Right renal cortex interstitium (tissue), 3 donors: ENCODE measurements at places on chromosomes 16 and 17. TPM values are rescaled to one million over a fixed set of nuclear protein-coding genes. Genes with fewer than 3 reads are reported as not detected.

DNA sequence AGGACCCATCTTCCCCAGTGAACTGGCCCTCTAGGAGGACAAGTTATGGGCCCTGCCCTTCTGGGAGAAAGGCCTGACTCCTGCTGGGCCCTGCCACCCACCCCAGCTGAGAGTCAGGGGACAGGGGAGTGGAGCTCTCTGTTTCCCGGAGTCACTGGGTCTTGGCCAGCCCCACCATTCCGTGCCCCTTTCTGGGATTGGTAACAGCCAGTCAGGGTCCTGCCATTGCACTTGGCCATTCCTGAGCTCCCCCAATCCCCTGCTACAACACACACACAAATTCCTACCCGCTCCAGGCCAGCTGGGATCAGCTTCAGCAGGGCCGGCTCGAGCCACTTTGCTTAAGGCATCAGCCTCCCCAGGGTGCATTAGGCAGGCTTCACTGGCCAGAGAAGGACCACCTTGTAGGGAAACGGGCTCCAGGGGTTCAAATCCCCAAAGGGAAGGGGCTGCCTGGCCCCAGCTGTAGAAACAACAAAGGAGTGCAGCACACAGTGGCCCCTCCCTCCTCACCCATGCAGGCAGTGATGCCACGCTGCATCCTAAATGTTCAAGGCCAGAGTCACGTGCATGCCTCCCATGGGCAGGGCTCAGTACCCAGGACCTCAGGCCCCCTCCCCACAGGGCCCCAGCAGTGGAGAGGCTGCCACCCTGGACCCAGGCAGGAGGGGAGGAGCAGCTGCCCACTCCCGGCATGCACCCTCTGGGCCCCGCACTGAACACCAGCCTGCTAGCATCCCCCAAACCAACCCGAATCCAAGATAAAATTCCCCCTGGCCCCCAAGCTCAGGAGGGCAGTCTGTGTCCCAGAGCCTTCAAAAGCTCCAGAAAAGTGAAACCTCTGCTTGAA, 37.7 kb downstream of the C16orf78 start:
- no peak for DNase-seq

- no peak for DNase-seq
Observed at GRCh38 chr16:9845661-9846361, 336.4 kb downstream of the GRIN2A start.

DNA sequence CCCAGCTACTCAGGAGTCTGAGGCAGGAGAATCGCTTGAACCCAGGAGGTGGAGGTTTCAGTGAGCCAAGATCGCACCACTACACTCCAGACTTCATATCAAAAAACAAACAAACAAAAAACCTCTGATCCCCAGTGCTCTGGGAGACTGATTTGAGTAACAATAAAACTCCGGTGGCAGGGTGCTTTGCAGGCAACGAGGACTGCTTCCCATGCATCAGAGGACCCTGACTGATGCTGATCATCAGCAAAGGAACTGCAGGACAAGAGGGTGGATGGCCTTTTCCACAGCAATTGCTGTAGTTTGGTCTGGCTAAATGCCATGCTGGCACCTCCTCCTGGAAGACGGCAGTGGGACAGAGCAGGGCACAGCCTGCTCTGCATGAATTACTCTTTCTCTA, 6.4 kb upstream of the SLC39A11 start:
- DNase-seq, result no peak

ANKS4B gene
- 4.4 TPM for polyA plus RNA-seq

DNA sequence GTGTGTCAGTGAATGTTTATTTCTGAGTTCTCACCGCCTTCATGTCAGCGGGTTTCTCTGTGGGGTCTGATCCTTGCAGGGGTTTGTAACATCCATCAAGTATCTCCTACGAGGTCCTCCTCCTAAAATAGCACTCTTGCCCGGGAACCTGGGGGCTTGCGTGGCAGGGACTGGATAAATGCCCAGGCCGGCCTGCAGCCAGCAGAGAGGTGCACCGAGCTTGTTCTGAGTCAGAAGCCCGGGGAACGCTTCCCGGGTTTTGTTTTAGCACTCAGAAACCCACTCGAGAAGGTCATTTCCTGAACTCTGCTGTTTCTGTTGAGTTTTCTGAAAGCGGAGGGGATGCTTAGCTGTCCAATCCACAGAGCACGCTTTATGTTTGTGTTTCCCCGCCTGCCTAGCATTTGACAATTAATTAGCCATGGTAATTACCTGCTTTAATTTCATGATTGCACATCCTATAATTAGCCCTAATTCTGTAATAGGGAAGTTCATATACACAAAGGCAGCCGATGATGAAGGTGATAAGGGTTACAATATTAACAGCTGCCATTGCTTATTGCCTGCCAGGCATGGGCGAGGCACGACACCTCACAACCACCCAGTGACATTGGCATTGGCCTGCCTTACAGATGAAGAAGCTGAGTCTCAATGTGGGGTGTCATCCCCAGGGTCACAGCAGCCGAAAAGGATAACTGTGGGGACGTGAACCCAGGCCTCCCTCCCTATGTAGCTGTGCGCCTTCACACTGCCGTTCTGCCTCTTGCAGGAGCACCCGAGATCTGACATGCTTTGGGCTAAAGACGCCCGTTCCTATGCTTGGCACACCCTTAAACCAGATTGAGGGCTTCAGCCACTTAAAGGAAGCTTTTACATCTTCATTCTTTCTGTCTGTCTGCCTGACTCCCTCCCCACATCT, 333.1 kb downstream of the CPPED1 start:
- DNase-seq, result no peak

DNA sequence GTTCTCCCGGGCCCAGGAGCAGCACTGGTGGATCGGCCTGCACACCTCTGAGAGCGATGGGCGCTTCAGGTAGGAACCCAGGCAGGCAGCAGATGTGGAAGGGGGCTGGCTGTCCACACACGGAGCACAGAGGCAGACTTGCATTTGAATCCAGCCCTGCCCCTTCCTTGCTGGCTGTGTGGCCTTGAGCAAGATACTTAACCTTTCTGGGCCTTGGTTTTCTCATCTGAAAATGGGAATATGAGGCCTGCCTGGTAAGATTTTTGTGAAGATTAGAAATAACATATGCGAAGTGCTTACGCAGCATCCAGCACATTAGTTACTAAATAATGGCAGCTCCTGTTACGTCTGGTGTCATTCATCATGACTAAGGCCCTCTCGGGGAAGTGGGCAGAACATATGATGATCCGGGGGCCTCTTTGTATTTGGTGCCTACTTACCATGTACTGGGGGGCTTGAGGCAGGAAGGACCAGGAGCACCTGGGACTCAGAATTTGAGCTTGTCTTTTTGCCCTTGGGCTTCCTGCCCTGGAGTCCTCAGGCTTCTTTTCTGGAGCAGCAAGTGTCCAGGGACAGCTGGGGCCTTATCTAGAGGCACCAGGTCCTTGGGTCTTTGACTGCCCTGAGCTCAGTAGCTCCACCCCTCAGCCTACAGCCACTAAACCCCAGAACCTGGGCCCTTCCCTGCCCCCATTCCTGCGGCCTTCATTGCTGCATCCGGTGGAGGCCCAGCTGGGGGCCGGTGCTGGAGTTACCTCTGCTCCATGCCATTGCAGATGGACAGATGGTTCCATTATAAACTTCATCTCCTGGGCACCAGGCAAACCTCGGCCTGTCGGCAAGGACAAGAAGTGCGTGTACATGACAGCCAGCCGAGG, 53.8 kb downstream of the MRC2 start:
- no peak for DNase-seq

GRCh38 chr16:11968577-11968976, 3.6 kb downstream of the TNFRSF17 start:
- no peak for DNase-seq

DNA sequence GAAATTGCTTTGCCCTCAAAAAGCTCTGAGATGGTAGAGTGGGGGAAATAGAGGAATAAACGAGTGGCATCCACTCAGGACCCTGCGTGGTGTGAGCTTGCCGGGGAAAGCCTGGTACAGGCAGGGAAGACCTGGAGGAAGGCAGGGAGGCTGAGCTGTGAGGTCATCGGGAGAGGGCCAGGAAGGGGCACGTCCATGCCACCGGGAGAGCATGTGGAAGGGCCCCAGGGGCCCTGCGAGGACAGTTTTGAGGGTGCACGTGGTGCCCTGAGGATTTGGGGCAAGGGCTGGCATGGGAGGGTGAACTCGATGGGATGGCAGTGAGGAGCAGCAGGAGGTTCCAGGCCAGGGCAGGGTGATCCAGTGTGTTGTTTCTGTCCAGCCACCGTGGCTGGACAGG, 56.3 kb upstream of the CBFA2T3 start:
- no peak for DNase-seq

GRCh38 chr16:70766658-70767057, 34.3 kb downstream of the VAC14 start:
- DNase-seq, result no peak

DNA sequence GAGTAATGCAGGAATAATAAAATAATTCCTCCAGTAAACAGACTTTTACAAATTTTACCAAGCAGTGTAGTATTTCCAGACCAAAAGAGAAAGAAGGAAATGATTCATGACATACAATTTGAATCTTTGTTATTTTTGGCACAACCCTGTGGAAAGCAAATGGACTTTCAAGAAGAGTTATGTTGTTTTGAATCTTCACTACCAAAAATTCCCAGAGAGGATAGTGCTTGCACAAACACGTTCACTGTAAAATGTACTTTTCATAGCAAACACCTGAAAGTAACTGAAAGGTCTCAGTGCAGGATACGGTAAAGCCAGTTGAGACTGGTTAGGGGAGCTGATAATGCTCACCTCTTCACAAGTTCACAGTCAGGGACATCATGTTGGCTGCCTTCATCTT, 107.1 kb downstream of the USP22 start:
- DNase-seq, result no peak

KRT27 gene
- not detected for polyA plus RNA-seq

DNA sequence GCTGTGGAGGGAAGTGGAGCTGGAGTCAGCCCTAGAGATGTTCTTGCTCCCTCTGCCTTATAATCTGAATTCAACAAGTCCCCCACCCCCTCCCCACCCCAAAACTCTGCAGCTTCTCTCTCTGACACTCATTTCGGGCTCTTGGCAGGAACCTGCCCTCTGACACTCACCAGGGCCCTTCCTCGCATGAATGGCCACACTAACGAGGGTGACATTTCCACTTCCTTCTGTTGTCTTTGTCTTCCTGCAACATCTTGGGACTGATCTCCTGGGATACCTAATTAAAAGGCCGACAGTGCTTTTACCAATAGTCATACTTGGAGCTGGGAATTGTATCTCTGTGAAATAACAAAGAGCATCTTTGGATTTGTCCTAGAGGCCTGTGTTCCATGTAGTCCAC, 106.9 kb upstream of the PIRT start:
- no peak for DNase-seq

GRCh38 chr17:43549496-43549895, 3.4 kb upstream of the ETV4 start:
- no peak for DNase-seq

FBXO47 gene
- not detected for polyA plus RNA-seq

RNF43 gene
- polyA plus RNA-seq, result 12.7 TPM

DNA sequence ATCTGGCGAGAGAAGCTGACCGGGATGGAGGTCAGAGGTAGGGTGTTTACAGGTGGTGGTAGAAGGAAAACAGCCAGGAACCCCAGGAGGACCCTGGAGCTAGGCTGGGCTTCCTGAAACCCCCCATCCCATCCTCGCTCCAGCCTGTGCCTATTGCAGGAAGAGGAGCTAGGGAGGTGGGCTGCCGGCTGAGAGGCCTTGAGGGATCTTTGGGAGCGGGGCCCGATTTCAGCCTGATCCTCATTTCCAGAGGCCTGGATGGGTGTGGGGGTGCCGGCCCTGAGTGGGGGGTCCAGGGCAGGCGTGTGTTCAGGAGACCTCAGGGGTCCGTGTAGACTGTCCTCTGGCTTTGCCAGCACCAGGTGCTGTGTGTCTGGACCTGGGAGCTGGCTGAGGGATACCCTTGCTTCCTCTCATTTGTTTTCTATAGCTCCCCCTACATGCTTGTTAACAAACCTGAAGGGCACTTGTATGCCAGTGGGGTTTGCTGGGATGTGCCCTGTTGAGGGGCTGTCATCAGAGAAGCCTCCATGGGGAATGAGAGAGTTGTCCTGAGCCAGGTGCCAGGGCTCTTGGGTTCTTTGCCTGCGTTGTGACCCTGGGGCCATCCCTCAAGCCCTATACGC, 18.9 kb upstream of the RAP1GAP2 start:
- no peak for DNase-seq

MLX gene
- polyA plus RNA-seq, result 33.9 TPM
